ENCODE measurements at places on chromosomes 2 and 18.

DNA sequence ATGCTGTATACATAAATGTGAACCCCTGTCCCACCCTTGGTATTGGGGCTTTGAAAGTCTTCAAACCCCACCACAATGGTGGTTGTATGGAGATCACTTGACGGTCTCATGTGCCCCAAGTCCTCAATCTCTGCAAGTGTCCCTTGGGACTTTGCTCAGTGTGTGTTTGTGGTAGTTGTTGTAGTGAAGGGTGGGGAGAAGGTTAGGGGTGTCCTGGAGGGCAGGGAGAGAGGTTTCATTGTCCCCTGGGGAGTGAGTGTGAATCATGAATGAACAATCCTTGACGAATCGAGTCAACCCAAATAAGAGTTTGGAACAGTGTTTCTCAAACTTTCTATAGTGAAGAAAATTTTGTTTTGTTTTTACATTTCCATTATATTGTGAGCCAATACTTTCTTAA lies 28.1 kb downstream of the COL4A3 start:
- no peak for DNase-seq
- no peaks in the 10 kb centered on the region for H3K4me1 ChIP-seq
- no peaks in the 10 kb centered on the region for H3K36me3 ChIP-seq
- H3K27me3 ChIP-seq = no peaks in the 10 kb centered on the region

- no peak overlapping the region for H3K27ac ChIP-seq
- H3K27me3 ChIP-seq = peaks cover 5% of the 10 kb centered on the region
- no peaks in the 10 kb centered on the region for H3K4me1 ChIP-seq
- H3K36me3 ChIP-seq = no peaks in the 10 kb centered on the region
Observed at GRCh38 chr2:118723394-118723793, 124.1 kb downstream of the EN1 start.

DNA sequence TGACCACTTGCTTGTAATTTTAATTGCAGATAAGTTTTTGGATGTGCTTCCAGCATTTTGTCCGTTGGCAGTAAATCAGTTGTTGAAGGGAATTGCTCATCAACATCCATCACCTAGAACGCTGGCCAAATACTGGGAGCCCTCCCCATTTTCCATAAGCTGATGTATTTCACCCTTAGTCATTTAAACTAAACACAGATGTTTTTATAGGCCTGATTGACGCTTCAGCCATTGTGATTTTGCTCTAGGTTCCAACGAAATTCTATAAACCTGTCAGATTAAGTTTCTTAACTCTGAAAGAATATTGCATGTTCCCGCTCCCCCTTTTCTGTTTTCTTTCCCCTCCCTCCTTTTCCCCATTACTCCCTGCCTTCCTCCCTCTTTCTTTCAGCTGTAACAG lies 1.0 kb upstream of the RPRM start:
- peak overlapping the region; percentile 94 for H3K4me3 ChIP-seq
- H3K27ac ChIP-seq = peak overlapping the region; percentile 9
- peaks cover 18% of the 10 kb centered on the region for H3K36me3 ChIP-seq
- H3K4me1 ChIP-seq = no peaks in the 10 kb centered on the region

DNA sequence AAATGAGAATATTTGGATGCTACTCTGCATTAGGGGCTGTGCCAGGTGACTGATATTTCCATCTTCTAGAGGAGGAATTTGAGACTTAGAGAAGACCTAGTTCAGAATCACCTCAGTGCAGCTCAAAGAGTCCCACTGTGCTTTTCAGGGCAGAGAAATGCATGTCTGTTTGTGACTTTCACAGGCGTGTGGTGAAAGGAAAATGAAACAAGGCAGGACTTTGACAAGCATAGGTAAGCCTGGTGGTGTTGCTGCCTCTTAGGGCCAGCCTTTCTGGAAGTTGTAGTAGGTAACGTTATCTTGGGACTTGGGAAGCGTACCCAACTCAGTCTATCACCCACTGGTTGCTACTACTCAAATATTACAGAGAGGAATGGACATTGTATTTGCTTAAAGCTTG lies 2.6 kb downstream of the GPR39 start:
- H3K27me3 ChIP-seq = no peaks in the 10 kb centered on the region
- no peak for DNase-seq
- H3K4me3 ChIP-seq = peak overlapping the region; percentile 84
- peaks cover 8% of the 10 kb centered on the region for H3K36me3 ChIP-seq
- peaks cover 15% of the 10 kb centered on the region for H3K4me1 ChIP-seq

DNA sequence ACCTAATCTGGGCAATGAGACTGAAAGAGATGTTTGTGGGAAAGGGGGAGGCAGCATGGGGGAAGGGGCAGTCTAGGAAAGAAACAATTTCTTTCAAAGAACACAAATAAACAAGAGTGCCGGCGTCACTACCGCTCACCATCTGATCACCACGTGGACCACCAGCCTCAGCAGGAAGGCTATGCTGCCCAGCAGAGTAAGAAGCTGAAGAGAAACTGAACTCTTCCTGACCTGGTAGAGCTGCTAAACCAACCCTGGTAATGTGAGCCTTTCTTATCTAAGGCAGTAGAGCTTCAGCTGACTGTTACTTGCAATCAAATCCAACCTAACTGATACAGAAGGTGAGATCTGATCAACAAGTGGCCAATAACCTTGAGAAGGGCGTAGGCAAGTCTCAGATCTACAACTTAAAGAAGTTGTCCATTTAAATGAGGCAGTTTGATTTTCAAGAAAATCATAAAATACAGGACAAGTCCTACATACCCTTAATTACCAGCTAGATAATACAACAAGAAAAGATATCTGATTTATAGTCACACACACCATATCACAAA lies 44.2 kb upstream of the SPTBN1 start:
- H3K36me3 ChIP-seq = no peaks in the 10 kb centered on the region
- no peak overlapping the region for H3K4me3 ChIP-seq
- no peaks in the 10 kb centered on the region for H3K4me1 ChIP-seq
- H3K27ac ChIP-seq = no peak overlapping the region

DNA sequence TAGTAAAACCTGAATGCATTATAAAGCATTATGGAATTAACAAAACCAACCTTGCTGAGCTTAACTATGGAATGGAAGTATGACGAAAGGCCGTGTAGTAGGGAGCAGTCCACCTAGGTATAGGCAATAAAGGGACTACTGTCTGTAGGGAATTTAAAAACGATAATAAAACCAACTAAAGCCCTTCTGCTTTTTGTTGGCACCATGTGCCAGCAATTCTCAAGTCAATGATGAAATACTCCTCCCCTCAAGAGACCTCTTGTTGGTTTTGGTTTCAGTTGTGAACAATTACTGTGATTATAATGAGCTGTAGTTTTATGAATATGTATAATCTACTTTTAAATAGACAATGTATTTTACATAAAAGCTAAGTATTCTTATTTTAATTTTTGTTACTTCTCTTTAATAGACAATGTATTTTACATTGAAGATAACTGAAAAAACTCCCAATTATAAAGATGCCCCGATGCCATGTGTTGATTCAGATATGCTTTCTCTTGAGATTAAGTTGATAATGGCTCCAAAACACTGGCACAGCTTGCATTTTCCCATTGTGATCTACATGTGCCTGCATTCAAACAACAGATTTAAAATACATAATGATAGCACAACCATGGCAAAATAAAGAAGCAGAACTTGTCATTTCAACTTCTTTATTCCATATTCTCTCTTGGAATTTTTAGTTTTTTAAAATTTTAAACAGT lies 55.5 kb upstream of the ZDBF2 start:
- DNase-seq = no peak
- H3K27me3 ChIP-seq = peaks cover 39% of the 10 kb centered on the region
- no peak overlapping the region for H3K4me3 ChIP-seq
- no peak overlapping the region for H3K27ac ChIP-seq
- peaks cover 4% of the 10 kb centered on the region for H3K4me1 ChIP-seq

GRCh38 chr2:12416600-12416999 lies 300.1 kb upstream of the TRIB2 start:
- H3K27me3 ChIP-seq = no peaks in the 10 kb centered on the region
- H3K4me3 ChIP-seq = no peak overlapping the region
- no peak for DNase-seq
- H3K36me3 ChIP-seq = no peaks in the 10 kb centered on the region
